HTR-8/SVneo (cell line): ENCODE measurements at places on chromosomes 5 and 9.
A peak's percentile ranks its signal among the peaks of the same experiment; 100 is the strongest.

DNA sequence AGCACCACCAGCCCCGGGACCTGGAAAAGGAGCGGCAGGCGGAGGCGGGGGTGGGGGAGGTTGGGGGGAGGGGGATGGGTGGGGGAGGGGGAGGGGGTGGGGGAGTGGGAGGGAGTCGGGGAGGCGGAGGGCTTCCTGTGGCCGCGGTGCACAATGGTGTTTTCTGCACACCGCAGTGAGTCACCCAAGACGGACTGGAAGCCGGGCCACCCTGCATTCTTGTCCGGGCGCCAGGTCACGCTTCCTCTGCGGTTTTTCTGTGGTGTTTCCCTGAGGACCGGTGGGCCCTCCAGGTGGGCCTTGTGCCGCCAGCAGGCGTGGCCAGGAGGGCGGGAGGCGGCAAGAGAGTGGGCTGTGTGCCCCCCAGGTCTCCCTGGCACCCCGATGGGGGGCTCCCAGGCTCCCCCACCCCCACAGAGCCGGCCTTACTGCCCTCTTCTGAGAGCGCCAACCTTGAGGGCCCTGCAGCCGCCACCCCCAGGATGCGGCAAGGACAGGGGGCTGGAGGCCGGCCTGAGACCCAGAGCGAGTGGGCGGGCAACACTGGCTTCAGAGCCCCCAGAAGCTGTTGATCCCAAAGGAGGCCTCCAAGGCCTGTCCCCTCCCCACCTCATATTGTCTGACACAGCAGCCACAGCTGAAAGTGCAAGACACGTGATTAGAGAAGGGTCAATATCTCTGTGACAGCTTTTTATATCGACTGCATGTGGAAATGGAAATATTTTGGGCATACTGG is 11.1 kb downstream of the EXD3 start:
- peak; percentile 88 for DNase-seq

DNA sequence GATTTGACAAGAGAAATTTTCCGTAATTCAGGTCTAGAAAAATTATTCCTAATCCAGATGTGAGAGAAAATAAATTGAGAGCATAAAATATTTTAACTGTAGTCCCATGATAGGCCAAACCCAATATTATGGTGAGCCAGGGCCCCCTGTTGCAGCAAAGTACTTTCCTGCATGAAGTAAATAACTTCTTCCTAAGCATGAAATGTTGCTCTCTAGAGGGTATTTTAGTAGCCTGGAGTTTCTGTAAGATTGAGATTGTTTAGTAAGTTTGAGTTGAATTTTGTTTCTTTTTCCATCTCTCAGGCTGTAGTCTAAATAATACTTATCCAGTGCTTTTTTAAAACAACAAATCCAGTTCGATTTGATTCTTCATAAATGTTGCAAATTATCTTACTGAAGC is 317.5 kb upstream of the MPDZ start:
- DNase-seq = no peak

GRCh38 chr5:55993013-55993412 is 1.8 kb downstream of the IL6ST start:
- DNase-seq = no peak

- no peak for DNase-seq
These were observed 82.3 kb downstream of the NUDT12 start for GRCh38 chr5:103480246-103480645.

- no peak for DNase-seq
These were observed 55.7 kb downstream of the LHFPL2 start for GRCh38 chr5:78592735-78593386.

DNA sequence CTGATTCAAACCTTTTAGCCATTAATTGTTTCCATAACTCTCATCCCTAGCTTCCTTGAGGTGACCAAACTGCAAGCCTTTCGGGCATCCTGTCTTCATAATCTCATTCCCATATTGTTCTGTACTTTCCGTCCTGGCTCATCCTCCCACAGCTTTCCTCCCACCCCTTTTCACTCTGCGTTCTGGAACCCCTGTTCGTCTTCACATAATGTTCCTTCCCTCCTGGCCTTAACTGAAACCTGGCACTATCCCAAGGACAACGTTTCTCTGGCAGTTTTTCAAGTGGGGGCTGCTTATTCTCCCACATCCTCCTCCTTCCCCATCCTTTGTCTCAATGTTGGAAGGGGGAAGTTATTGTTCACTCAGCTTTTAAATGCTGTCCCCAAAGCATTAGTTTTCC is 1.5 kb downstream of the ZNF189 start:
- no peak for DNase-seq

- no peak for DNase-seq
These were observed 12.0 kb downstream of the IFNE start for GRCh38 chr9:21470126-21470525.

GRCh38 chr9:136055715-136056545 is 39.2 kb downstream of the NACC2 start:
- DNase-seq = no peak

DNA sequence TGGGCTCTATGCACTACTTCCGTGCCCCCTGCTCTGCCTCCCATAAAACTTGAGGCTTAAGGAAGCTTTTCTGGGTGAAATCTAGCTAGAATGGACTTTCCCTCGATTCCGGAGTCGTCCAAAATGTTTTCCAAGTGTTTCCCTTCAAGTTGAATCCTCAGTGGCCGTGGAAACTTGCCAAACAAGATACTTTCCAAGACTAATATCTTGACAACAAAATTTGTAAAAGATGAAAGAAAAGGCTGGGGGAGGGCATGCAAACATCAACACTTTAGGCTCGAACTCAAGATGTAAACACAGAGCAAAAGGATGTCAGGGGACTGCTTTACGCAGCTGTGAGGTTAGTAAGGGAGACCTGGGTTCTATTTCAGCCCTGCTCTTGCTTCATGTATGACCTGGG is 482.8 kb upstream of the KLF4 start:
- no peak for DNase-seq

- DNase-seq = no peak
These were observed 28.1 kb downstream of the ADGRD2 start for GRCh38 chr9:124478354-124478753.

DNA sequence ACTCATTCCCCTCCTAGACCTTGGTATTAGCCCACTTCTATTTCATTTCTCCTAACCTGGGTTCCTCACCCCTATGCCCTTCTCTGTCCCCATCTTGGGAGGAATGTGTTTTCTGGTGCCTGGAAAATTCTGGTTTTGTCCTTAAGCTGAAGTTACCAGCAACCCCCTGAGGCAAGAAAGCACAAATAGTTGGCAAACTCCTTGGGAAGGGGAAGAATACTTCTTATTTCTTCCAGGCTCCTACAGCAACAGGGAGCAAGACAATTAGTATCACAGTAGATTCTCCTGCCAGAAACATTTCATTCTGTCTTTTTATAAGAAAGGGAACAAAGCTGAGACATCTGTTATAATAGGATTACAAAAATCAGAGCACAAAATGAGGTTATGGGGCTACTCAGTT is 142.5 kb downstream of the SNCAIP start:
- no peak for DNase-seq

GRCh38 chr9:84387821-84388220 is 47.3 kb upstream of the SLC28A3 start:
- no peak for DNase-seq

DNA sequence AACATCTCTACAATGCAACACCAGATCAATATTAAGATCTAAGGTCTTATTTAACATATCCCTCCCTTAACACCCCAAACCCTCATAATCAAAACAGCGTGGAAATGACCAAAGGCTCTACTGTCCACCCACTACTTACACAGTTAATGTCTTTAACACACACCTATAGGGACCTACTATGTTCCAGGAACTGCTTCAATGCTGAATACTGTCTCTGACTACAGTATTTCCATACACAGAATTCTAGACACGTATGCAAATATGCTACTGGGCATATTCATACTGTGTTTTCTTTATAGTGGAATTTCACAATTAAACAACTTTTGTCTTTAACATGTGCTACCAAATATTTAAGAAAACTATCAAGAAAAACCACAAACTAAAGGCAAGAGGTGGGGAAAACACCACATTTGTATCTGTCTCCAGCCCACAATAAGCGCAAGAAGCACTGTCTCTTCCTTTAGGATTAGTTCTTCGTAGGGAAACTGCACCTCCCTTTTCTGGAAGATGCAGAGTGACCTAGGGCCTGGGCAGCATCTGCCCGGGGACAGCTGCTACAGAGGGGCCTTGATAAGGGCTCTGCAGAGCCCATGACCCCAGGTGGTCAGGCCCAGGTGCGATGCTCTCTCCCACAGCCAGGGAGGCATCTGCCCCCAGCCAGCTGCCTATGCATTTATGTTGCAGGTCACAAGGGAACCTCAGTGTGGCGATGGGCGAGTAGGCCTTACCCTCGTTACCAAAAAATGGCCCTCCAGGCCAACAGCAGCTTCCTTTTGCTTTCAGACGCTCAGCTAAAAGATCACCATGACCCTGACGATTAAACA is 55.2 kb downstream of the PSMB7 start:
- DNase-seq = no peak

GRCh38 chr9:114282507-114282906 is 40.4 kb upstream of the ORM1 start:
- no peak for DNase-seq

DNA sequence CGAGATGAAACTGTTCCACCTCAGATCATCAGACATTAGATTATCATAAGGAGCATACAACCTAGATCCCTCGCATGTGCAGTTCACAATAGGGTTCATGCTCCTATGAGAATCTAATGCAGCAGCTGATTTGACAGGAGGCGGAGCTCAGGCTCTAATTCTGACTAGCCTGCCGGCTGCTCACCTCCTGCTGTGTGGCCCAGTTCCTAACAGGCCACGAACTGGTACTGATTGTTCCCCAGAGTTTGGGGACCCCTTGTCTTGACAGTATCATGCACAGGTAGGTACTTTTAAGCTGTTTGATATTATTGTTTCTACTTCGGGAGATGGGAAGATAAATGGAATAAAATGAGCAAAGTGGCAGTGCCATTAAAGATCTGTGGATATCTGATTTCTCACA is 66.9 kb downstream of the ZCCHC7 start:
- no peak for DNase-seq

- DNase-seq = no peak
These were observed 15.8 kb downstream of the DNAJA1 start for GRCh38 chr9:33040792-33041431.

GRCh38 chr5:128193665-128194390 is 110.3 kb downstream of the SLC12A2 start:
- no peak for DNase-seq

DNA sequence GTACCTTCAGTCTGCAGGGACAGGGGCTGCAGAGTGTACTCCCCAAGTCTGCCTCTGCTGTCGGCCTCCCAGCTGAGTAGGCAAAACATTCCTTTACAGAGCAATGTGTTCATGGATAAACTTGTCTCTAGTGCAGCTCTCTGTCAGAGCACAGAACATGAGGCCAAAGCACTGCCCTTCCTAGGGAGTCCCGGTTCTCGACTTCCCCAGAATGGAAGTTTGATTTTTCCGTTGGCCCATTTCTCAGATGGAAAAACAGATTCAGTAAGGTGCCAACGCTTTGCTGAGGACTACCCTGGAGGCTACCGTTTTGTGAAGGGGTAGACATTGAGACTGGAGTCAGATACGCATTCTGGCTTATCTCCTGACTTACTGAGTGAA is 422 bp upstream of the TRIM32 start:
- DNase-seq = no peak

DNA sequence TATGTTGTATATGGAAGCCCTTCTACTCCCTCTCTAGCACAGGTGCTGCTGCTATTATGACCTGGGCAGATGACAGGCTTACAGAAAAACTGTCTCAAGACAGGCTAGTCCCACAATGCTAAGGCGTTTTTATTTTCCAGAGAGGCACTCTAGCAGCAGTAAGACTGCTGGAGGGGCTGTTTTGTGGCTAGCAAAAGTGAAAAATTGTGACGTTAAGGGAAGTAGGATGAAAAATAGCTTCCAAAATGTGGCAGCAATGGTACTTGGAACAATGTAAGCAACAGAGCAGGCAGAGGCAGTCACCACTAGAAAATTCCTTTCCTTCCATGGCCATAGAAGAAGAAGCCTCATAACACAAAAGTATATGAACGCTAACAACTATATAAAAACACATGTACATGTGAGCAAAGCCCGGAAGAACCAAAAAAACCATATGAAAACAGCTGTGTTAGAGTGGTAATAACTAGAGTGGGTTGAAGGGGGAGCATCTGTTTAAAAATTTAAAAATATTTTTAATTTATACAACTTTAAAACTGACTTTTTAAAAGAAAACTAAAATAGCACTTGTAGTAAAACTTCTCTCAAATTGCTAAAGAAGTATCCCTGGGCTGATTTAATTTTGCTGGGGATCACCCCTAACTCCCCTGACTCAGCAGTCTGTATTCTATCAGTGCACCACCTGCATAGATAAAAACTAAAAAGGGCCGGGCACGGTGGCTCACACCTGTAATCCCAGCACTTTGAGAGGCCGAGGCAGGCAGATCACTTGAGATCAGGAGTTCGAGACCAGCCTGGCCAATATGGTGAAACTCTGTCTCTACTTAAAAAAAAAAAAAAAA is 30.6 kb downstream of the CLINT1 start:
- DNase-seq = no peak

DNA sequence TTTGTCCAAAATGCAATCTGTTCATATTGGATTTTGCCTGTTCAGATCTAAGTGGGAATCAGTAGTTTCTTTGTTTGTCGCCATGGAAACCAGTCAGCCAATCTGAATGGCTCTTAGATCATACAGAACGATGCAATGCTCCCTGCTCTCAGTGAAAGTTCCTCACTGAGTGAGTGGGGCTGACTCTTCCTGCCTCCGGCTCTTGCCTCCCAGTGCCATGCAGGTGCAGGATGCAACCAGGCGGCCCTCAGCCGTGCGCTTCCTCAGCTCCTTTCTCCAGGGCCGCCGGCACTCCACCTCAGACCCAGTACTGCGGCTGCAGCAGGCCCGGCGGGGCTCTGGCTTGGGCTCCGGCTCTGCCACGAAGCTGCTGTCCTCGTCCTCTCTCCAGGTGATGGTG is at the start of gene PTPDC1:
Gene PTPDC1 (plus strand): TSS at position 151 of the 400 bp plus-strand sequence. CDS start 67 bp downstream, at position 218.
- no peak for DNase-seq

DNA sequence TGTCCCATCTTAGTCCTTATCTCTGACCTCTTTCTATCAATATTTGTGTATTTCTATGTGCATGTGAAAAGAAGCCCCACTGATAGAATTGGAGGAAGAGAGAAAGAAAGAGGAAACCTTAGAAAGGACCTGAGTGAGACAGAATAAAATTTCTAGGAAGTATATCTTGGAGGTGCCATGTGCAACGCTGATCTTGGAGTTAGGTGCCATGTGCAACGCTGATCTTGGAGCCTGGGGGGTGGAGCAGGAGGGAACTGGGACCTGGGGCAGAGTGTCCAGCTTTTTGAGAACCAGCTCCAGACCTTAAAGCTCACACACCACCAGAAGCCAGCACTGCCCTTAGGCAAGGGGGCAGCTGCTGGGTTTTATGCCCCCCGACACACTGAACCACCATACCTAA is 89.4 kb downstream of the SHC3 start:
- DNase-seq = no peak

DNA sequence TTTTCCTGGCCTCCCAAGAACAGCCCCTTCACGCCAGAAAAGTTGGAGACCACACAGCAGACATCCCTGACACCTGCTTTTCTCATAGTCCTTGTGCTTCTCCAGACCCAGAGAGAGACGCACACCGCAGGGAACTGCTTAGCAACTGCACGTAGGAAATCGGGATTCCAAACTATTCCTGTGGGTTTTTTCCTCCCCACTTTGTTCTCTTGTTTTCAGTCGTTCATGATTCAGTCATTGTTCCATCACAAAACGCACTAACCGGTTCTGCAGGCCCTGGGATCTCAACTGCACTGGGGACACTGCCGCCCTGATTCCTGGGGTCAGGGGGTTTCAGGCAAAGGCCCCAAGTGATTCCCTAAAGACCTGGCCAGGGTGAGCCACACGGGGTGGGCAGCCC is 588.0 kb upstream of the KLF4 start:
- no peak for DNase-seq
